ENCODE measurements at places on chromosomes 6 and 20.

DNA sequence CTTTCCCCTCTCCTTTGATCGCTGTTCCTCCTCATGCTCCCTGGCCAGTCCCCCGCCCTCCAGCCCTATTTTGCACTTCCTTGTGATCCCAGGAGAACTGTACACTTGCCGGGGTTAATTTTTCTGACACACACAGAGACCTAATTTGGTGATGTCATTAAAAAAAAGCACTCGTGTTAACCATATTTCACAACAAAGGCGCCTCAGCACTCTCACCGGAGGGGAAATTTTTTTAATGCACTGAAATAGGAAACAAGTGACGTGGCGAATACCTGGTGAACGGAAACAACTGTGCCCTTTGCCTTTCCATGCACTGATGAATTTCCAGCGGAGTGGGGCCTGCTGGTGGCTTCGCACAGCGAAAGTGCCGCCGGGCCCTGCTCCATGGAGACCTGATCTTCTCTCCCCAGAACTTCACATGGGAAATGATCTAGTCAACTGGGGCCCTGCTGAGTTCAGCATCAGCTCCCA is 53.9 kb upstream of the TAGAP start:
- DNase-seq = peak; percentile 57

- no peak for DNase-seq
These were observed 179.7 kb upstream of the SCGN start for GRCh38 chr6:25472306-25472705.

GRCh38 chr20:23268792-23269354 is 81.7 kb upstream of the NXT1 start:
- no peak for DNase-seq

GRCh38 chr6:68778356-68779020 is 143.4 kb downstream of the ADGRB3 start:
- no peak for DNase-seq

GRCh38 chr20:47544852-47545251 is 43.2 kb downstream of the NCOA3 start:
- DNase-seq = no peak

DNA sequence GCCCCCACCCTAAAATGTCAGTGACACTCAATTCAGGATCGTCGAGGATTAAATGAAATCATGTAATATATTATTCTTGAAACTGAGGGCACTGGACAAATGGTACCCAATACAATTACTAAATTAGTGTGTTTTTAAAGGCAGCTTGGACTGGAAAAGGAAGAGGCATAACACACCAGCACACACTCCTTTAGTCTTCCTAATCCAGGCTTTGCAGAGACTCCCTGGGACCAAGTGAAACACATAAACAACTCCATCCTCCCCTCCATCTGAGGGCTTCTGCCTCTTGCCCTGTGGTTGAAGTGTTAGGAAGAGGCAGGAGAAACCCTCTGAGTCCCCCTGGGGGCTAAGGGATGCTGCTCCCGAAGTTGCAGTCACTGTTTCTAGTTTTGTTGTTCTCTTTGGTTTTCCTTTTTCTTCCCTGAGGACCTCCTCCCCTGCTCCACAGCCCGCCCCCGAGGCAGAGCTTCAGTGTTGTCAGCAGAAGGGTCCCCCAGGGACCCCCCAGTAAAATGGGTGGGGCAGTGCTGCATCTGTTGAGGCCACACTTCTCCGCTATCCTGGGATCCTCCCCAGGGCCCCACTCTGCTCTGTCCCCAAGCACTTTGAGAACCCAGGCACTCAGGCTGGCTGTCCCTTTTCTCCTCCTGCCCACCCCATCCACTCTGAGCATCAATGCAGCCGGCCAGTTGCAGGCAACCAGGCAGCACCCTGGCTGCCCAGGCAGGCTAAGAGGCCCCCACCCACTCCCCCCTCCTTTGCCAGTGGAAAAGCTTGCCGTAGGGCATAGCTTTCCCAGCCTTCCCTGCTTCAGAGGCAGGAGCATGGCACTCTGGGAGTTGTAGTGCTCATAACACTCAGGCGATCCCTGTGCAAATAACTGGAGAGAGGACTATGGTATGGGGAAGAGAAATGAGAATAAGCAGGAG is 5.9 kb downstream of the TMEM63B start:
- DNase-seq = no peak

DNA sequence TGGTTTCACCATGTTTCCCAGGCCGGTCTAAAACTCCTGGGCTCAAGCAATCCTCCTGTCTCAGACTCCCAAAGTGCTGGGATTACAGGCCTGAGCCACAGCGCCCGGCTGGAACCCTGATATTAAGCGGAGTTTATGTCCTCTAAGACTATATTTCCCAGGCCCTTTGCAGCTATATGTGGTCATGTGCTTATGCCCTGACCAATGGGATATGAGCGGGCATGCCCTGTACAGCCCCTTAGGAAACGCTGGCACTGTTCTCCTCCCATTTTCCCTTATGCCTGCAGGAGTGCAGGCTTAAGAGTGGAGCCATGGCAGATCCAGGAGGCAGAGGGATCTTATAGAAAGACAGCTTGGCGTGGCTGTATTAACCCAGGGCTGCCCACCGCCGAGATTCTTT is 29.9 kb downstream of the RSPO4 start:
- DNase-seq = no peak

DNA sequence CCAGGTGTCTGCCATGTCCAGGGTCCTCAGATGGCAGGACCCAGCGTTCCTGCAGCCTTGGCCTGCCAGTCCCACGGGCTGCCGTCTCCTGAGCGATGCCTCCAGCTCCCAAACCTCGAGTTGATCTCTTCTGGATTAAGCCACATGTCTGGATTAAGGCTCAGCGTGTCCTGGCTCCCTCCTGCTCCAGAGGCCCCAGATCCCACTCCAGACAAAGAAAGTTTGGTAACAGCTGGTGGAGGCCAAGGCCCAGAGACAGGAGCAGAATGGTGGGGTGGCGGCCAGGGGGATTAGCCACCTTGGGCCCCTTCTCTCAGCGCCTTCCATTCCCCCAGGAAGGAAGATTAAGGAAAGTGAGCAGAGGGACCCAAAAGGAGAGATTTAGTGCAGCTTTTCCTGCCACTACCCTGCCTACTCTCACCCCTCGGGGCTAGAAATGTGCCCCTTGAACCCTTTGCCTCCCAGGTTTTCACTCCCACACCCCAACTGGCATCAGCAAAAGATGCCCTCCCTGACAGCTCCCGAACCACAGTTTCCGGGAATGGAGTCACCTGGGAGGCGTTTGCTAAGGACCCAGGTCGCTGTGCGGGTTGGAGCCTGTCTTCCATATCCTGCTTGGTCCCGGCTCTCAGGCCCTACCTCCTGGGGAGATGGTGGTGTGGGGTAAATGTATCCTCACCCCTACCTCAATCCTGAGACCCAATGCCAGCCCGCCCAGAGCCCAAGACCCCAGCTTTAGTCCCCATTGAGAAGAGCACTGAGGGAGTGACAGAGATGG is 6.9 kb downstream of the SPDEF start:
- no peak for DNase-seq

GRCh38 chr6:145878591-145879295 is 64.1 kb upstream of the FBXO30 start:
- DNase-seq = no peak

GRCh38 chr20:23126281-23127061 is 40.3 kb upstream of the CD93 start:
- DNase-seq = no peak

DNA sequence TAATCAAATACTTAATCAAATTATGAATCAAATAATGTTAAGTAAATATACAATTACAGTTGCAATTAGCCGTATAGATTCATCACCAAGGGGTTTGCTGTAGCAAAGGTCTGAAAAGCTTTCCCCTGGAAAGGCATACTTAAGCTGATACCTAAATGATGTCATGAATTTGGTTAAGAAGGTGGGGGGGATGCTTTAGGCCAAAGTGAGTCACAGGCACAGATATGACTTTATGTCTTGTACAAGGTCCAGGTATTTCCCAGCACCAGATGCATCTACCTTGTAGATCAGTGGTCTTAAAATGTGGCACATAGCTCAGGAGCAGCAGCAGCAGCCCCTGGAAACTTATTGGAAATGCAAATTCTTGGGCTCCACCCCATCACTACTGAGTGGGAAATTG is 557.3 kb upstream of the CDH4 start:
- no peak for DNase-seq

Measured in activated T-helper 9 cell treated with anti-CD3 and anti-CD28 coated beads, Interleukin-2, amount 50 U/mL, for 16 hours (primary cell).